ENCODE measurements at places on chromosomes 7 and 10. TPM values are rescaled to one million over a fixed set of nuclear protein-coding genes. Genes with fewer than 3 reads are reported as not detected.

SEMA3C gene
- total RNA-seq: 0.47 TPM

DCLRE1A gene
- 4.5 TPM for total RNA-seq

PON3 gene
- not detected for total RNA-seq

- no peaks in the 10 kb centered on the region for H3K36me3 ChIP-seq
- H3K4me1 ChIP-seq: no peaks in the 10 kb centered on the region
- H3K4me3 ChIP-seq: no peak overlapping the region
- H3K27me3 ChIP-seq: no peaks in the 10 kb centered on the region
Observed at GRCh38 chr10:80737209-80737608, 199.5 kb downstream of the SH2D4B start.

DNA sequence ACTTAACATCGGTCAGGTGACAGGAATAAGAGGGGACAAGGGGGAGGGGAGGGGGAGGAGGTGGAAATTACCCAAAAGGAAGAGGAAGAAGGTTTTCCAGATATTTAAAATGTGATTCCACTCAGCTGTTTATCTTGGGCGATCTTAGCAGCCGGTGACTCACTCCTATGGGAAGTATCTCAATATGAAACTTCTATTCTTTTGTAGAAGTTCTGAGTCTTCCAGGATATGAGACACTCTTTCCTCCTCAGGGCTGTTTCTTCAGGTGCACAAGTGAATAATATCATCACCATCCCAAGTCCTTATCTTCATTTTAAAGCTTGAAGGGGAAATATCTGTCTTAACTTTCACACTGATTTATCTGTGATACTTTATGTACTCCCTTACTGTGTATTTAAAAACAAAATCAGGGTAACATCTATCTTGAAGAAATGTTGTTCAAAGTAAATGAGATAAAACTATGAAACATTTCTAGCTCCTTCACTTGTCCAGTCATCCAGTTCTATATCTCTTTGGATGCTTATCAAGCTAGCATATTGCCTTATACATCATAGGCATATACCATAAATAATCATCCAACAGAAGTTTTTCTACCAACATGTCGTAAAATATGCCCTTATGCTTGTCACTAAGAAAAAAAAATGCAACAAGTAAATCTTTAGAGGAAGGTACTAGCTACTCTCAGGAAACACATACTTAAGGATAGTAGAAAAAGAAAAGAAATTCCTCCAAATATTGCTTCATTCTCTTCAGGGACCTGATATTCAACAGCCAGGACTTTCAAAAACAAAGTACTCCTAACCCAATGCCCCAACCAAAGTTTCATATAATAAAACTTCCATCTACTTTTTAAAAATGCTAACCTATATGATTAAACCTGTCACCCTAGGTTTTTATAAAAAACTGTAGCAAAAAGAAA is 13.7 kb downstream of the DOCK4 start:
- no peak overlapping the region for H3K27ac ChIP-seq
- H3K27me3 ChIP-seq: no peaks in the 10 kb centered on the region
- H3K4me1 ChIP-seq: no peaks in the 10 kb centered on the region
- no peak overlapping the region for H3K4me3 ChIP-seq
- DNase-seq: no peak
- H3K36me3 ChIP-seq: no peaks in the 10 kb centered on the region

GRCh38 chr10:12608761-12609160 is 259.4 kb downstream of the CAMK1D start:
- no peaks in the 10 kb centered on the region for H3K27me3 ChIP-seq
- H3K4me1 ChIP-seq: peaks cover 17% of the 10 kb centered on the region
- no peaks in the 10 kb centered on the region for H3K36me3 ChIP-seq
- H3K27ac ChIP-seq: no peak overlapping the region

DNA sequence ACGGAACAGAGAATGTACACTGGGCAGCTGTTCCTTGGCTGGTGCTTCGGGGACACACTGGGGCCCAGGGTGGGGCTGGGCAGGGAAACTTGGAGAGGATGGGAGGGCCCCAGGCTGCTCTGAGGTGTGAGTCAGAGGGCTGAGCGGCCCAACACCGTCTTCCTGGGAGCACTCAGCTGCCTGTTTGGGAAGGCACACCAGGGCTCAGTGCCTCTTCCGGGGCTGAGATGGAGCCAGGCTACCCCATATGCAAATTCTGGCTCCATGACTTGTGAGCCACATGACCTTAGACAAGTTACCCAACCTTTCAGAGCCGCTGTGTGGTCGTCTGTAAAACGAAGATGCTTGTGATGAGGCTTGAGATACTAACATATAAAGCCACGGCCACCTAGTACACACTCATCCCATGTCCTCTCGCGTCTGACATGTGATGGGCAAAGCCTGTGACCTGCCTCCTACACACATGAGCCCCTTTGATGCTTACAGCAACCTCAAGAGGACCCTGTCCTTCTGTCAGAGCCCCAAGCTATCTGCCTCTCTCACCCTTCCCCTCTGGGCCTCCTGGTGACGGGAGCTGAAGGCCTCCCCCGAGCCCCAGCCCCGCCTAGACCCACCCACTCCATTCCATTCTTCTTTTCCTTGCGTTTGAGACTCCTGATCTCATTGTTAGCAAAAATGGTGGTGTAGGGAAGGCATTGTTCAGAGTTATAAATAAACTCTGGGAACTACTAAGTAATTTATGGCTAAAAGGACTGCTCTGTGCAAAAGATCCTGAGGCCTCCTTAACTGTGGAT is 26.1 kb downstream of the KLRG2 start:
- H3K4me3 ChIP-seq: no peak overlapping the region
- no peaks in the 10 kb centered on the region for H3K36me3 ChIP-seq
- H3K27me3 ChIP-seq: no peaks in the 10 kb centered on the region
- no peak overlapping the region for H3K27ac ChIP-seq
- no peaks in the 10 kb centered on the region for H3K4me1 ChIP-seq
- no peak for DNase-seq

DNA sequence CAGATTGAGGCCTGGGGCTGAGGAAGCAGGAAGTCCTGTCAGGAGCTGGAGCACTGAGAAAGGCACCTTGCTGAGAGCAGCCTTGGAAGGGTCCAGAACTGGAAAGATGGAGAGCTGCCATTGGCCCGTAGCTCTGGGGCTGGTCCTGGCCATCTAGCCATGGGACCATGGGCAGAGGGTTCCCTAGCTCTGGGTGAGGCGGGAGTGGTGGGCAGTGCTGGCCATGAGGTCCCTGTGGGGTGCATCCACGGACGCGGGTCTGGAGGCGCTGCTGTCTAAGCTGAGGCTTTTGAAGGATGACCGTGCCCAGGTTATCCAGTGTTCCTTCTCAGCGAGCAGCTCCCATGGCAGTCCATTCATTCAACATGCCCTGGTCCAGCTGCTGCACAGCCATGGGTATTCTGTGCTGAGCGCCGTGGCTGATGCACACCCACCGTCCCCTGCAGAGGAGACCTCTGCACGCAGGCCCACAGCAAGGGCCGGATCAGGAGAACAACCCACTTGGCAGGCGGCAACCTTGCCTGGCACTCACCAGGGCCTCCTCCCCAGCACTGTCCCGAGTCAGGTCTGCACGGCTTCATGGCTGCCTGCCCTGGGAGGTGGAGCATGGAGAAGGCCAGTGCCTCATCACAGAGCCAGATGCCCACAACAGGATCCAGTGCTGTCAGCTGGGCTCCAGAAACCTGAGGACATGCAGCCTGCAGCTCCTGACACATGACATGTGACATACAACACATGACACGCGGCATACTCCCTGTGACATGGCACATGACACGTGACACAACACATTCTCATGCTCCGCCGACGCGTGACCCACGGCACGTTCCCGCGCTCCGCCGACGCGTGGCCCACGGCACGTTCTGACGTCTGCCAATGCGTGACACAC is 121.9 kb downstream of the INPP5A start:
- H3K36me3 ChIP-seq: no peaks in the 10 kb centered on the region
- H3K4me1 ChIP-seq: no peaks in the 10 kb centered on the region
- no peak overlapping the region for H3K4me3 ChIP-seq
- no peak overlapping the region for H3K27ac ChIP-seq
- DNase-seq: no peak

GRCh38 chr10:114996542-114996941 is 58.5 kb downstream of the TRUB1 start:
- H3K27ac ChIP-seq: no peak overlapping the region
- H3K36me3 ChIP-seq: no peaks in the 10 kb centered on the region
- DNase-seq: no peak
- no peak overlapping the region for H3K4me3 ChIP-seq

- no peaks in the 10 kb centered on the region for H3K36me3 ChIP-seq
- H3K4me1 ChIP-seq: peaks cover 66% of the 10 kb centered on the region
- H3K4me3 ChIP-seq: peak overlapping the region; percentile 25
Observed at GRCh38 chr7:143245123-143245522, 18.1 kb upstream of the GSTK1 start.

DNA sequence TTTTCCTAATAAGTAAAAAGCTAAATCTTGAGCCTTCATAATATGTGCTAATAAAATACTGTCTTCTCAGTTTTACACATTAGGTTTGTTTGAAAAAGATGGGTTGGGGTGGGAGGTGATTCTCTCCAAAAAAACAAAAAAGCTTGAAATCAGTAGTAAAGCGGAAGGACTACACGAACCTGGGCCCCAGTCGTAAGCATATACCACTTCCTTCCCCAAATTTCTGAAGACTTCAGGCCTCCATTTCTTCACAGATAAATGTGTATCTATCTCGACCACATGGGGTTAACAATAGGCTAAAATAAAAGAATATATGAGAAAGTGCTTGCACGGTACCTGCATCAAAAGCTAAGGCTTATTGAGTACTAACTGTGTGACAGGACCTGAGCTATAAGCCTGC is 51.6 kb upstream of the PAX2 start:
- H3K4me3 ChIP-seq: no peak overlapping the region
- H3K27me3 ChIP-seq: peaks cover 5% of the 10 kb centered on the region
- no peaks in the 10 kb centered on the region for H3K4me1 ChIP-seq
- no peak for DNase-seq

DNA sequence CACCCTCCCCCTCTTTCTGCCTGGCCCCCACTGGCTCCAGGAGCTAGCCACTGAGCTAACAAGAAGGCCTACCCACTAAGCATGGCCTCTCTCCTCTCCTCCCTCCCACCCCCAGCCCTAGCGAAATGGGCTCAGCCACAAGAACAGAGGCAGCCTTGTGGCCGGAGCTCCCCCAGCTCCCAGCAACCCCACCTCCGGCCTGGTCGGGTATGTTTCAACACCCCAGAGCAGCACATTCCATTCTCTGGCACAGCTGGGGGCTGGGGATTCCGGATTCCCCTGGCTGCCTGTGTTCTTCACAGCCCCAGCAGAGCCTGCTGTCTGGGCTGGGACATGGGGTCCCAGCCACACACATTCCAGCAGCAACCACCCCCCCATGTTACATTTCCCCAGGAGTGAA is 9.0 kb downstream of the SFRP5 start:
- H3K4me3 ChIP-seq: no peak overlapping the region
- H3K27ac ChIP-seq: no peak overlapping the region
- DNase-seq: no peak
- H3K4me1 ChIP-seq: no peaks in the 10 kb centered on the region
- H3K36me3 ChIP-seq: peaks cover 24% of the 10 kb centered on the region

- no peak overlapping the region for H3K27ac ChIP-seq
- H3K4me3 ChIP-seq: no peak overlapping the region
- DNase-seq: no peak
- H3K36me3 ChIP-seq: no peaks in the 10 kb centered on the region
- no peaks in the 10 kb centered on the region for H3K4me1 ChIP-seq
- H3K27me3 ChIP-seq: no peaks in the 10 kb centered on the region
Observed at GRCh38 chr7:112144284-112145059, 61.7 kb downstream of the DOCK4 start.

All from CD4-positive, alpha-beta memory T cell (primary cell).